Activated naive CD4-positive, alpha-beta T cell treated with anti-CD3 and anti-CD28 coated beads, Interleukin-2, amount 50 U/mL, for 16 hours (primary cell): ENCODE measurements at places on chromosomes 4 and X.

DNA sequence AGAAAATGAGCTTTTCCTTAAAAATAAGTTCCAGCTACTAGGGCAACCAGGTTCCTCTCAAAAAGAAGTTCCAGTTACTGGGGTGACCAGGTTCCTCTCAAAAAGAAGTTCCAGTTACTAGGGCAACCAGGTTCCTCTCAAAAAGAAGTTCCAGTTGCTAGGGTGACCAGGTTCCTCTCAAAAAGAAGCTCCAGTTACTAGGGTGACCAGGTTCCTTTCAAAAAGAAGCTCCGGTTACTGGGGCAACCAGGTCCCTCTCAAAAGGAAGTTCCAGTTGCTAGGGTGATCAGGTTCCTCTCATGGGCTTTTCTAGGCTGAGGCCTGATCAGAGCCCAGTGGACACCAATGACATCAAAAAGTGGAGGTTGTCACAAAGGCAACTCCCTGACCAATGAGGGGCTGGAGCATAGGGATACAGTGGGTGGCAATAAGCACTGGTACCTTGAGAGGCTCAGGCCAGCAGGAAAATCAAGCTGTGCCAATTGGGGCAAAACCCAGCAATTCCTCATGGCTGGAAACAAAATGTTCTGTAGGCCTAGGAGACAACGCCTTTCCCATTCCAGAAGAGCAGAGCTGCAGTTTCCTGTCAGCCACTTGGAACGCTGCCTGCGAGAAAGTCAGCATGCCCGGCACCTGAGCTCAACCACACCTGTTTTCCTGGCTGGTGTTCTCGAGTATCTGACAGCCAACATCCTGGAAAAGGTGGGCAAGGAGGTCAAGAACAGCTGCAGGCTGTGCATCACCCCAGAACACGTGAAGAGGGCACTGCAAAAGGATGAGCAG is 12.3 kb upstream of the SYTL5 start:
- no peak for DNase-seq

DNA sequence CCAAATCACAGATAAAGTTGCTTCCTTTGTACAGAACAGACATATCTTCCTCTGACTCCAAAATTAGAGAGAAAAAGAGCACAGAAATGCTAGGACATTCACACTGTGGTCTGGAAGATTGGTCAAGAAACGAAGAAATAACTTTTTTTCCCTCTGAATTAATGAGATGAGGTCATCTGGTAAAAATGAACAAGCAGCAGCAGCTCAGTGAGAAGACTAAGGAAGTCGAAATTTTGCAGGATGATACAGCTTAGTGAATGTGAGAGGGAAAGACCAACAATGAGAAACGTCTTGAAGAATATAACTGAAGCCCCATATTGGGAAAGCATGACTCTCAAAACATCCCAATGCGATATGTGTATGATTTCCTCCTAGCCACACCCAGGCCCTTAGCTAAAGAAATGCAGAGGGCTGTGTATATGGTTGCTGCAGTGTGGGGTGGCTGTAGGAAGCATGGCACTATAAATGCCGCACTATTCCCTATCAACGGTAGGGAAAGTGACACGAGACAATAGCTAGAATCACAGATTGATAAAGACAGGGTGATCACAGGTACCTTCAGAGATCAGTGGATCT is 208.6 kb downstream of the VEGFC start:
- no peak for DNase-seq

DNA sequence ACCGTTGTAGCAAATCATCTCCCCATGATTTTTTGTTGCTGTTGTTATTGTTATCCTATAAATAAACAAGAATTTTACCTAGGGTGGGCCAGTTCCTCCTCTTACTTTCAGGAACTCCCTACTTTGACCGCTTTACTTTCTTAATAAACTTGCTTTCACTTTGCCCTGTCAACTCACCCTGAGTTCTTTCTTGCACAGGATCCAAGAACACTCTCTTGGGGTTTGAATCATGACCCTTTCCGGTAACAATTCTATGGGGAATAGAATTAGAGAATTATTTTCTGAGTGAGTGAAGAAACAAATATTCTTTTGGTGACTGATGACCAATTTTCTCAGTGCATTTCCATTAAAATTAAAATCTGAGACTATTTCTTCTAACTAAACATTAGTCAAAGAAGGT is 584.0 kb upstream of the TENM3 start:
- no peak for DNase-seq

DNA sequence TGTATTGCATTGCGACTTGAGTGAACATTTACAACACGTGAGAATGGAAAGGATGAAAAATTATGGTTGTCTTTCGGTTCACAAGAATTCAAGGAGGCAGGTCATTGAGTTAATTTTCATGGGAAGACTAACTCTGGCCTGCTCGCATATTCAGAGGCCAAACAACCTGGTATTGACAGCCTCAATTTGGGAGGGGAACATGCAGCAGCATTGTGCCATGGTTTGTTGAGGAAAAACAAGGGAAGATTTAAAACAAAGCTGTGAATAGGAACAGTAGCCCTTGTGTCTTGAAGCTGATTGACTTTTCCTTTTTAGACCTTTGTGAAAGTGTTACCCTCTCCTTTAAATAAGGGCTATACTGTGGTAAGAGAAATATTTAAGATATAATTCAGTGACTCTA is 31.9 kb downstream of the FAT4 start:
- no peak for DNase-seq

DNA sequence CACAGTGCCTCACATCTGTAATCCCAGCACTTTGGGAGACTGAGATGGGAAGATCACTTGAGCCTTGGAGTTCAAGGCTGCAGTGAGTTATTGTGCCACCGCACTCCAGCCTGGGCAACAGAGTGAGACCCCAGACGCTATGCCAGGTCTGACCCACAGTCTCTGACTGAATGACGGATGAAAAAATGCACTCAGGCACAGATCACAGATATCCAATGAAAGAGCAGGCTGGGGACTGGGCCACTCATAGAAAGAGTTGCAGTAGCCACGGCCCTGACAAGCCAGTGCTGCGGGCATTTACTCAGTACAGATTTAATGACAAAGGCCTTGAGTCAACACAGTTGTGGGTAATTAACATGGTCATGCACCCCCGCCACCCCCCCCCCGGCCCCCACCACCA is 22.7 kb downstream of the NUDT6 start:
- DNase-seq, result no peak

- DNase-seq, result peak; percentile 59
These were observed 568 bp downstream of the NIPAL1 start for GRCh38 chr4:48017108-48017571.

DNA sequence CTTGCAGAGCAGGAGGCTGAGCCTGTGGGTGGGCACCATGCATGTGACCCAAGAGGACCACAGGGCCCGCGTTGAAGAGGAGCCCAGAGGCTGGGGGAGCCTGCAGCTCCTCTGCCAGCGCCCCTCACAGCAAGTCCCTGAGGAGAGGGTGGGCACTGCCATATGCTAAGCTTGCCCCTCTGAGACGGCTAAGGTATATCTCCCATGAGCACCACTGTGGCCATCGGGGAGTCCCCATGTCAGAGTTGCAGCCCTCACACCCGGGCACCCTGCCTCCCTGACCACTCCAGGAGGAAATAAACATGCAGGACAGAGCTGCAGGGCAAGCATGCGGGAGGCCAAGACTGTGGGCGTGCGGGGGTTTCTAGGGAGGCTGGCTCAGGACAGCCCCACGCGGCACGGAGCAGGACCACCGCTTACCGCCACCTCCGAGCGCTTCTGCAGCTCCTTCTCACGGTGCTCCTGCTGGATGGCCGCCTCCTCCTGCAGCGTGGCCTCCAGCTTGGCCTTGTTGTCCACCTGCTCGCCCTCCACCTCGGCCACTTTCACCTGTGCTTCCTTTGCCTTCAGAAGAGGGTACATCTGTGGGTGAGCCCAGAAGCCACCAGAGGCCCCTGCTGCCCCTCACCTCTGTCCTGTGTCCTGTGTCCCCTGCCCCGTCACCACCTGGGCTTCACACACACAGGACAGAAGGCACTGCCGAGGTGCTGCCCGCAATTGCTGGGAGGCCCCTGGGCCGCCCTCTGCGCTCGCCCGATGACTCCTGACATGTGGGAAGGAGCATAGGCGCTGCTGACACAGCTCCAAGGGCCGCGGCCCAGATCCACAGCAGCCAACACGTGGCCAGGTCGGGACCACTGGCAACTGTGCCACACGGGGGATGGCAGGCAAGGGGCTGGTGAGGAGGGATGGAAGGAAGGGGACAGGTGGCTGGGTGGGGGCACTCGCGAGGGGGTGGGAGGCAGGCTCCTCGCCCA is 29.8 kb downstream of the FGFR3 start:
- DNase-seq, result no peak

GRCh38 chrX:14964500-14964899 is 91.3 kb downstream of the MOSPD2 start:
- no peak for DNase-seq

DNA sequence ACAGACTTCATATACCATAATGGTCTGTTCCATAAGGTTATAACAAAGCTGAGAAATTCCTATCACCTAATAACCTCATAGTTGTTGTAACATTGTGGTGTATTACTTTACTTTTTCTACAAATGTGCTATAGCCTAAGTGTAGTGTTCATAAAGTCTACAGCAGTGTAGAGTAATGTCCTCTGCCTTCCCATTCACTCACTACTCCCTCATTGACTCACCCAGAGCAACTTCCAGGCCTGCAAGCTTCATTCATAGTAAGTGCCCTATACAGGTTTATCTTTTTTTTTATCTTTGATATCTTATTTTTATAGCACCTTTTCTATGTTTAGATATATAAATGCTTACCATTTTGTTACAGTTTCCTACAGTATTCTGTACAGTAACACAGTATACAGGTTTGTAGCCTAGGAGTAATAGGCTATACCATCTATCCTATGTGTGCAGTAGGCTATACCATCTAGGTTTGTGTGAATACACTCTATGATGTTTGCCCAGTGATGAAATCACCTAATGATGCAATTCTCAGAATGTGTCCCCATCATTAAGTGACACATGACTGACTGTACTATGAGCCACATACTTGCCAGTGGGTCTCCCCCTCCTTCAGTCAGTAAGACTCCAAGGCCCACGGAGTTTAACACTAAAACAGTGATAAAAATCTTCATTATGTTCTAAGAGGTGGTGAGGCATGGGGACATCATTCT is 299.9 kb downstream of the UNC5C start:
- no peak for DNase-seq

GRCh38 chr4:15294832-15295231 is 133.0 kb upstream of the C1QTNF7 start:
- DNase-seq, result no peak

GRCh38 chr4:176453079-176453478 is 133.3 kb downstream of the SPCS3 start:
- DNase-seq, result no peak

GRCh38 chr4:108811486-108811885 is 48.6 kb upstream of the ETNPPL start:
- no peak for DNase-seq

- DNase-seq, result no peak
These were observed 116.3 kb downstream of the DHX15 start for GRCh38 chr4:24468071-24468470.

DNA sequence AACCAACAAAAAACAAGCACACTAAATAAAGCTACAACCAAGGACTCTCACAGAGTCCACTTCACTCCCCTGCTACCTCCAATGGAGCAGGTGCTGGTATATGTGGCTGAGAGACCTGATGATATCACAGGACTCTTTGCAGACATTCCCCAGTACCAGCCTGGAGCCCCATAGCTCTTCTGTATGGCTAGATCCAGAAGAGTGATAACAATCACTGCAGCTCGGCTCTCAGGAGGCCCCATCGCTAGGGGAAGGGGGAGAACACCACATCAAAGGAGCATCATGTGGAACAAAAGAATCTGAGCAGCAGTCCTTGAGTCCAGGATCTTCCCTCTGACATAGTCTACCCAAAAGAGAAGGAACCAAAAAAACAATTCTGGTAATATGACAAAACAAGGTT is 237.1 kb upstream of the TLL1 start:
- no peak for DNase-seq

DNA sequence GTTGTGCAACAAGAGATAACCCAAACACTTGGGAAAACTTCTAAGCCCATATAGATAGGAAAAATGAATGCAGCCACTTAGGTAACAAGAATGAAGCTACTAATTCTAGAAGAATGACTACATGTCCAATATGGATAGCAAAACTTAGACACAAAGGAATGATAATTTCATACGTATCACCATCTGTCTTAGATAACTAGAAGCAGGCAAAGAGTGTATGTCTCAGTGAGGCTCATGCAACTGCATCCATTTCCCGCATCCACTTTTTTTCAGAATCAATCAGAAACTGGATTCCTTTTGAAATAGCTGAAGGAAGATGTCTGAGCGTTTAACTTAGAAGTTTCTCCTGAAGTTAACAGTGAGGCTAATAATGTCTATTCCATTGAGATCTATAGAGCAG is 408.7 kb upstream of the PITX2 start:
- no peak for DNase-seq

- no peak for DNase-seq
These were observed 480.4 kb downstream of the ACTRT1 start for GRCh38 chrX:127571834-127572233.

DNA sequence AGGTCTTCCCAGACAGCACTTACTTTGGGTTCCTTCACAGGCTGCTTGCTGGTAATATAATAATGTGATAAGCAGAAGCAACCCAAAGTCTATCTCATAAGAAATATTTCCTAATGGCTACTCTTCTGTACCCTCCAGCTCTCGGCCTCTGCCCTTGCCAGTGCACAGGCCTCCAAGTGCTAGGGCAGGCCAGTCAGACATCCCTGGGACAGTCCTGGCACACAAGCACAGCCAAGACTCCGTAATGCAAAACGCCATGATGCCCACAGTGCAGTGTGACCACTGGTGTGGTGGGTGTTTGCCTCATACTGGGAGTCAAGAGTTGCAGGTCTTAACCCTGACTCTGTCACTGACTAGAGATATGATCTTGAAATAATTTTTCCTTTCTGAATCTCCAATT is 35.1 kb downstream of the RNF150 start:
- DNase-seq, result no peak
